Naive thymus-derived CD4-positive, alpha-beta T cell (primary cell): ENCODE measurements at places on chromosomes 3 and 15. TPM values are rescaled to one million over a fixed set of nuclear protein-coding genes. Genes with fewer than 3 reads are reported as not detected.

GRCh38 chr3:187734841-187735240 lies 10.4 kb downstream of the BCL6 start:
- no peak overlapping the region for H3K4me3 ChIP-seq
- no peaks in the 10 kb centered on the region for H3K27me3 ChIP-seq
- H3K4me1 ChIP-seq, result peaks cover 4% of the 10 kb centered on the region
- DNase-seq, result no peak

GRCh38 chr15:99324082-99324620 lies 72.9 kb downstream of the LRRC28 start:
- no peaks in the 10 kb centered on the region for H3K27me3 ChIP-seq
- H3K27ac ChIP-seq, result no peak overlapping the region
- no peak overlapping the region for H3K4me3 ChIP-seq
- DNase-seq, result no peak

DNA sequence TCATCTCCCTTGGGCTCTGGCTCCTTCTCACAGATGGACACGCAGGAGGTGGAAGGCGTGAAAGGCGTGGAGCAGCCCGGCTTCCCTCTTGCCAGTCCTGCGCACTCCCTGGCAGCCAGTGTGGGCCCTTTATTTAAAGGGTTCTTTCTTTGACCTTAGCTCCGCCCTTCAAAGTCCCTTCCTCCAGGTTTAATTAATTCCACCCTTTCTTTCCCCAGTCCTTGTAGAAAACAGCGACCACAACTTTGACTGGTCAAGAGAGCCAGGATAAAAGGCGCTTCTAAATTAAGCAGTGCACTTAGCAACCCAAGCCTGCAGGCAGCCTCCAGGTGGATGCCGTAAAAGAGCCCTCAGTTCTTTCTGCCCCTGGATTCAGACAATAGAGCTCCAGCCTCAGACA lies at the start of gene HDC:
TSS of gene HDC (minus strand) at position 107 of the 400 bp plus-strand sequence. CDS start at position 4, 103 bp downstream.
- no peak for DNase-seq
- H3K4me1 ChIP-seq, result peaks cover 7% of the 10 kb centered on the region
- no peak within 1 kb of the TSS for H3K27ac ChIP-seq
- no peaks in the 10 kb centered on the region for H3K36me3 ChIP-seq
- no peaks in the 10 kb centered on the region for H3K27me3 ChIP-seq
- H3K4me3 ChIP-seq, result no peak within 1 kb of the TSS

GRCh38 chr3:126184465-126185000 lies 4.1 kb upstream of the ALDH1L1 start:
- H3K4me1 ChIP-seq, result no peaks in the 10 kb centered on the region
- no peak overlapping the region for H3K27ac ChIP-seq
- H3K27me3 ChIP-seq, result no peaks in the 10 kb centered on the region
- DNase-seq, result no peak
- H3K36me3 ChIP-seq, result no peaks in the 10 kb centered on the region
- no peak overlapping the region for H3K4me3 ChIP-seq

DNA sequence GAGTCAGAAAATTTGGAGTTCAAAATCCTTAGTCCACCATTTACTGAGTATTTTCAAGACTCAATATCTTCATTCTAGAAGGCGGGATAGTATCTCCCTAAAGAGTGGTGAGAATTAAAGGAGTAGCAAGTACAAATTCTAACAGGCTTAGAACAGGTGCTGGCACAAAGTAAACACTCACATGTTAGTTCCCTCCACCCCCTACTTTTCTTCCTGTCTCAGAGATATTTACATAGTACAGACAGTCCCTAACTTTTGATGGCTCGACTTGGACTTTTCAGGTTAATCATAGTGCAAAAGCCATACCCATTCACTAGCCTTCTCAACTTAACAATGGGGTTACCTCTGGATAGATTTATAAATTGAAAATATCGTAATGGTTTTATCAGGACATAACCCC lies 476.2 kb upstream of the RASGRP1 start:
- H3K36me3 ChIP-seq, result no peaks in the 10 kb centered on the region
- H3K27me3 ChIP-seq, result no peaks in the 10 kb centered on the region
- H3K4me1 ChIP-seq, result no peaks in the 10 kb centered on the region
- H3K27ac ChIP-seq, result no peak overlapping the region
- H3K4me3 ChIP-seq, result no peak overlapping the region

DNA sequence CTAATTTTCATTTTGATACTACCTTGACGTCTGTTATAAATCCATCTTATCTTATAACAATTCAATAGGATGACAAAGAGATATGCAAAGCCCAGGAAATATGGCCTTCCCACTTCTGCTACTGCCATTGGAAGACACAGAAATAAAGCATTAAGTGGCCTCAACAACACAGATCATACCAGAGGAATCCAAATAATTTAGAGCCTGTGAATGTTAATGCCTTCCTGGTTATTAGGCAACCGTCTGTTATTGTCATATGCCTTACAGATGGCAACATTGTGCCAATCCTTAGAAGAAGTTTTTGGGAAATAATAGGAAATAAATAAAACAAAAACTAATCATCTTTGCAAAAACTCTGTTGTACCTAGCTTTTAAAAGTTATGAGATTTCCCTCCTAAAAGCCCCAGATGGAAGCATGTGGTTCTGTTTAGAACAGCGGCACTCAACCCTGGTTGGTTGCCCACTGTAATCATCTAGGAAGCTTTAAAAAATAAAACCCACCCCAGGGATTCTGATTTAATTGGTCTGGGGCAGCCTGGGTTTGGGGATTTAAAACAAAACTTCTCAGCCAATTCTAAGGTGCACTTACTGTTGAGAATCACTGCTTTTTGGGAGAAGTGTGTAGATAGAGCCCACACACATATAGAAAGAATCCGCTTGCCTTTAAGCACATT lies 704.8 kb upstream of the CFAP20DC start:
- no peak overlapping the region for H3K27ac ChIP-seq
- no peaks in the 10 kb centered on the region for H3K27me3 ChIP-seq
- DNase-seq, result no peak
- H3K36me3 ChIP-seq, result peaks cover 9% of the 10 kb centered on the region

CPN2 gene
- total RNA-seq, result not detected in 2 replicates
